ENCODE measurements at places on chromosomes 6 and 20.

DNA sequence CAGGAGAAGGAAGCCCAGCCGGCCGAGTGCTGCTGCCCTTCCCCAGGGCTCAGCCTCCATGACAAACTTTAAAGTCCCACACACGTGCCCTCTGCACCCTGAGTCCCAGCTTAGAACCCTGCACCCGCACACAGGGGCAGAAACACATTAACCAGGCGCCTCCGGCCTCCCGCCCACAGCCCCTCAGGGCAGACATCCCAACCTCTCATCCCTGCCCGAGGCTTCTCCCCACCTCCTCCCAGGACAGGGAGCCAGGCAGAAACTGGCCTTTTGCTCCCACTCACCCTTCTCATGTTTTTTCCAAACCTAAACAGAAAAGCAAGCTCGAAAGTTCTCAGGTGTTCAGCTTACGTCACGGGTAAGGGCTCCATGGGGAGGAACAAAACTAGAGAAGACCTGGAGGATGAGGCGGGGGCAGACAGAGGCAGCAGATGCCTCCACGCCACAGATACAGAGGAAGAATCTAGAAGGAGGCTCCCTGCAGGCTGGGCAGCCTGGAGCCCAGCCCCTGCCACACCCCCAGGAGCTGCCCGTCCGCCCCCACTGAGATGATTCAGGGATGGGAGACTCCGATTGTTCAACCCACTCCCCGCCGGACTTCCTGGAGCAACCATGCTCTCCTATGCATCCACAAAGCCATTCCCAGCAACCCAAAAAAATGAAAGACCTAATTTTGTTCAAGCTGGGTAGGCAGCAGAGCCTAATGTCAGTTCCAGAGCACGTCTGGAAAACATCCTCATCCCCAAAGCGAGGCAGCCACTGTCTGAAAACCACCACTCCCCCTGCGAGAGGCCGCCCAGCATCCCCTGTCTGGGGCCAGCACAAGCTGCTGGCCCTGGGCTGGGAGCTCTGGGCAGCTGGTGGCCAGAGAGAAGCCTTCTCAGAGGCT, 8.8 kb downstream of the KCNQ2 start:
- DNase-seq, result no peak

DNA sequence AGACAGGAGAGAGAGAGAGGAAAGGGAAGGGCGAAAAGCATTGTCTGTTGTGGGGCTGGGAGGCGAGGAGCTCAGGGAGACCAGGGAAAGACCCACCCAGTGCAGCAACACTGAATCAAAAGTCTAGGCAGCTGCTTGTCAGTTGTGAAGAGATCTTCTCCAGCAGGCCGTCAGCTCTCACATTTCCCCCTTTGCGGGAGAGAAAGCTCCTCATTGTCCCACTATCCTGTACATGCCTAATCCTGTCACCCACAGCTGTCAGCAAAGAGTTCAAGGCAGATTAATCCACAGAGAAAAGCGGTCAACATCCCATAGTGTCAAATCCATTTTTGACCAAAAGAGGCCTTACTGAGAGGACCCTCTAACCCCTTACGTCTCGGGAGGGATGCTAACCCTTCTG, 27.3 kb downstream of the RNF182 start:
- no peak for DNase-seq

DNA sequence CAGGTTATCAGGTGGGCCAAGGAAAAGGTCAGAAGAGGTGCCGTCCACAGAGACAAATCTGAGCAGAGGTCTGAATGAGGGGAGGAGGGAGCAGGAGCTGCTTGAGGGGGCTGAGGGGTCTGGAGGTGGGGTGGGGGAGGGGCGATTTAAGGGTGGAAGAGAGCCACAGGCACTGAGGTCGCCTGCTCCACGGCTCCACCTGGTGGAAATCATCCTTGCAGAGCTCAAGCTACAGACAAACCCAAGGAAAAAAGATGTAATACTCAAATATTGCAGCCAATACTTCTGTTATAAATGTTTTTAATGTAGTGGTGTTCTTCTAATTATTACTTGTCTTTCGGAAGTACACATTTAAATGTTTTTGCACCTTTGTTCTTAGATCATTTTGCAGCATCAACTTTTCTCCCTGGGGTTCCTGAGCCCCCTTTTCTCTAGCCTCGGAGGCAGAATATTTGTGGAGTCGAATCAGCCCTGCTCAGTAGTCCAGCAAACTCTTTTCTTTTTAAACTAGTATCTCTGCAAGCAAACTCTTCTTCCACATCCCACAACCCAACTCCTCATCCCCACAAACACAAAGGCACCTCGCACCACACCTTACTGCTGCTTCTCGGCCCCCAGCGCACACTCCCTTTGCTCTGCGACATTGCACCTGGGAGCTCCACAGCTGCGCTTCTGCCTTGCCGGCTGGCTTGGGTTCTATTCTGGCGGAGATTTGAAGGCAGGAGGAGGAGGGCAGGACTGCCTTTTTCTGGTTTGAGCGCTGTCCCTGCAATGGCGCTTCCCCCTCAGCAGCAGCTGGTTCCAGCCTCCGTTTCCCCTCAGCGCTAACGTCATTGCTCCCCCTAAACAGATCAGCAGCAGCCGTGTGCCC, 51.0 kb upstream of the TFAP2A start:
- DNase-seq, result peak; percentile 67

DNA sequence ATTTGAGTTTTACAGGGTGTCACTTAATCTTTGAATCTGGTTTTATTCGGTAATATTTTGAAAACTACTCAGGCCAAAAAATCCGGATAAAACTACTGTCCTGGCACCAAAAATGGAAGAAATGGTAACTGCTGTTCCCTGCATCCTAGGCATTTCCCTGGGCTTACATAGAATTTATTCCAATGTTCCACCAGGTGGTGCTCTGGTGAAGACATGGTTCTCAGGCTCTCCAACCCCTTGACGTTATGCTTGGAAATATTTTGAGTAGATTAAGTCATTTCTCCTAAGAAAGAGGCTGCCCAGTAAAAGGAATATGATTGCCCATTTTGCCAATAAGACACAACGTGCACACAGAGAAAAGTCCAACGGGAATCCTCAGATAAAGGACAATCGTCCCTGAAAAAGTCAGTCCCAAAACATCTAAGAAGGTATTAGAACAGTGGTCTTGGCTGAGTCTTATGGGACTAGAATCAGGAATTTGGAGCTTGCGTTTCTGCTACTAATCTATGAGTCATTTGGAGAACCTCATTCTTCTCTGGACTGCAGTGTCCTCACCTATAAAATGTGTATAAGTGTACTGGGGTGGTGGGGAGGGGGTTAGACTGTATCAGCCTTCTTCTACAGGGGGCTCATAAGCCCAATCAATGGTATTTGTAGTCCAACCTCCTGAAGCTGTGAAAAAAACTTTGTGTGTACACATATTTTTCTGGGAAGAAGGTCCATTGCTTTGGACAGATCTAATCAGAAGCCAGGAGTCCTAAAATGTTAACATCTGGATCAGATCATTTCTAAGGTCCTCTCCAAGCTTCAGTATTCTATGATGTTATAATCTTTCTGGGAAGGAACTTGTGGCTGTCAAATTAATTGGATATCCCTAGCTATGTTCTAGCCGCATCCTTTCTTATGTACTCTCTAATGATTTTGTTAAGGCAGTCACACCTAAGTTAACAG, 131.0 kb upstream of the BMP2 start:
- DNase-seq, result no peak

GRCh38 chr6:30019819-30020218, 41.2 kb upstream of the POLR1H start:
- DNase-seq, result no peak

DNA sequence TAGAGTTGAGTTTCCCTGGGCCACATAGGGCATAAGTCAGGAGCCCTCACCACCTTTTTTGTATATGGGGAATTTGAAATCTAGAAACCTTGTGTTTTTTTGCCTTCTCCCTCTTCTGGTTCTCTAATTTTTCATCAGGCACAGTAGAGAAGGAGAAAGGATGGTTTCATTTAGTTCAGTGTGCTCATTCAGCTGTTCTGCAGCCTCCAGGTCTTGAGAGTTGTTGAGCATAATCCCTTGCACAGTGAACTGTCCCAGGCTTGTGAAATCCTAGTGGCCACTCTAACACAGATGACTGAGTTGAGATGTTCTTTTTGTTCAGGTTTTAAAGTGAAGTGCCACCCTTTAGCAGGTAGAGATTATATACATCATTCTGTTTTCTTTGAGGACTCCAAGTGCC, 183.5 kb downstream of the CDKAL1 start:
- DNase-seq, result no peak

- no peak for DNase-seq
Observed at GRCh38 chr6:13662651-13663334, 47.7 kb downstream of the NOL7 start.

Data from DND-41 (cell line).